ENCODE measurements at places on chromosomes 1 and 21.

GRCh38 chr1:45297666-45298356, 28.9 kb upstream of the HPDL start:
- DNase-seq: no peak

- no peak for DNase-seq
Observed at GRCh38 chr1:29355375-29355774, 119.1 kb downstream of the PTPRU start.

DNA sequence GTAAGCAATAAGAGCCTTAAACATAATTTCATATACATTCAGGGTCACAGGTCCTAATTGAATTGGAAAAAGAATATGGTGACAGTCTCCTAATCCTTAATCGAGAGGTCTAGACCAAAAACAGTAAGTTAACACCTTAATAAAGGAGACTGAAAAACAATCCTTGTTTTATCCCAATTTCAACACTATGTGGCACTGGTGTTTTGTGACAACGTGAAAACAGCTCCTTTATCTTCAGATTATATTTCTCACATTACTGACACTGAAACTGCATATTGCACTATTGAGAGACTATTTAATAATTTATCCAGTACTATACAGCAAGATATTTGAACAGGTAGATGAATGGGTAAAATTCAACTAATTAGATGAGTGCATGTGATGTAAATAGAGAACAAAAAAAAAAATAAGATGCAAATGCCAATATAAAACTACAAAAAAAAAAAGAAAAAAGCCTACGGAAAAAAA, 34.1 kb downstream of the TP53BP2 start:
- peak; percentile 57 for DNase-seq

- peak; percentile 48 for DNase-seq
Observed at GRCh38 chr1:31977385-31978131, 36.1 kb upstream of the KHDRBS1 start.

DNA sequence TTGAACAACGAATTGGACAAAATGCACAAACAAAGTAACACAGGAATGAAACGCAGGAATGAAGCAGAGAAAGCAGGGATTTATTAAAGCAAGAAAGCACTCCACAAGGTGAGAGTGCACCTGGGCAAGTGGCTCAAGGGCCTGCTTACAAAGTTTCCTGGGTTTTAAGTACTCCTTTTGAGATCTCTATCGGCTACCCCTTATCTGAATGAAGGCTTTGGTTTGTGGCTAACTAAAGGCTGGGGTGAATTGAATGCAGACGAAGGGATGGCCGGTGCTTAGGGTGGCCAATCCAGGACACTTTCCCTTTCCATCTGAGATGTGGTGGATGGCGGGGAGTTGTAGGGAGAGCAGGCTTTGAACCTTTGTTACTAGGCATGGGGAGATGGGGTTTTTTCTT, 151.4 kb upstream of the KIAA0040 start:
- no peak for DNase-seq

DNA sequence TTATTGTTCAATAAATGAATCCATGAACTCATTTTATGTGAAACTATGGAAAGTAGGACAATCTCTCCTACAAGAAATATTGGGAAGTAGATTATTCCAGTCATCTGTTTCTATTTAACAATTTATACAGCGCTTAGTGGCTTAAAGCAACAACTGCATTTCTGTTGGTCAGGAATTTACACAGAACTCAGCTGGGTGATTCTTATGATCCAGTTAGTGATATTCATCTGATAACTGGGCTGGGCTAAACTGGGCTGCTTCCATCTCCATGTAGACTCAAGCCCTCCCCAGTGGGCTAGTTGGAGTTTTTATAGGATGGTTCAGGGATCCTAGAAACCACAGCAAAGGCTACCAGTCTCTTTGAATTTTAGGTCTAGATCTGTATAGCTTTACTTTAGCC, 497.9 kb upstream of the NEGR1 start:
- DNase-seq: peak; percentile 46

DNA sequence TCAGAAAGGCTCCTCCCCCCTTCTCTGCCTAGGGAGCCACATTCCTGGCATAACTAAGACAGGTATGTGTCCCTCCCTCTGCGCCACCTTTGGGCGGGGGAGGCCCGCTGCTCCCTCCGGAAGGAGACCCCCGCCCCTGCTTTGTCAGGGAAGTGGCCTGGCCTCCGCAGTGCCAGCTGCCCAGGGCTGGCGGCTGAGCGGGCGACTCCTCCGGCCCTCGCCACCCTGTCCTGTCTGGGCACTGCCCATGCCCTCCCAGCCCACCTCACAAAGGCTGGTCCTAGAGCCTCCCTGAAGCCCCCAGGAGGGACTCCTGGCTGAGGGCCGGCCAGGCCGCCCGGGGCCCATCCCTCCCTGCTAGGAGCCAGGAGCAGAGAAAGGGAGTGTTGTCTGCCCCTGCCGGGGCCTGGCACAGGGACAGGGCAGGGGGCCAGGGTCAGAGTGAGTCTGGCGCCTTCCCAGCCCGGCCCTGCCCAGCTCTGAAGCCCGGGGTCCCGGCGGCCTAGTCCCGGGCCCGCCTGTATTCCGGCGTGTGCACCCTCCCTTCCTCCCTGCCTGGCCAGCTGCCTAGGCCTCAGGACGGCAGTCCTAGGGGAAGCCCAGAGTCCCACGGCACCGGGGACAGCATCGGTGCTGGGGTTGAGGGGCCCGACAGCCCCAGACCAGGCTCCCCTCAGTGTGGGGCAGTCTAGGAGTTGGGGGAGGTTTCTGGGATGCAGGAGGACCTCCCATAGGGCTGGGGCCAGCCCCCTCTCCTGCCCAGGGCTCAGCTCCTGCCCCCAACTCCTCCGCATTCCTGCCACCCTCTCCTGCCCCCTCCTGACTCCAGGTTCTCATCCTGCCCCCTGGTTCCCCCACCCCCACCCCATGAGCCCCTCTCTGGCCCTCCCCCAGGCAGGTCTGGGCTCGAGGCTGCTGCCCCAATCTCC, 5.1 kb downstream of the AGRN start:
- DNase-seq: peak; percentile 13

GRCh38 chr1:204094856-204095634, 22.1 kb downstream of the SOX13 start:
- DNase-seq: no peak

GRCh38 chr1:159261721-159262494, 40.2 kb upstream of the FCER1A start:
- DNase-seq: no peak

GRCh38 chr1:89454845-89455521, 69.6 kb upstream of the LRRC8B start:
- DNase-seq: peak; percentile 46

GRCh38 chr1:15057834-15058233, 95.7 kb upstream of the TMEM51 start:
- no peak for DNase-seq

- peak; percentile 92 for DNase-seq
Observed at GRCh38 chr1:243713470-243714186, 136.4 kb downstream of the AKT3 start.

GRCh38 chr1:5287178-5288150, 633.1 kb downstream of the AJAP1 start:
- DNase-seq: no peak

DNA sequence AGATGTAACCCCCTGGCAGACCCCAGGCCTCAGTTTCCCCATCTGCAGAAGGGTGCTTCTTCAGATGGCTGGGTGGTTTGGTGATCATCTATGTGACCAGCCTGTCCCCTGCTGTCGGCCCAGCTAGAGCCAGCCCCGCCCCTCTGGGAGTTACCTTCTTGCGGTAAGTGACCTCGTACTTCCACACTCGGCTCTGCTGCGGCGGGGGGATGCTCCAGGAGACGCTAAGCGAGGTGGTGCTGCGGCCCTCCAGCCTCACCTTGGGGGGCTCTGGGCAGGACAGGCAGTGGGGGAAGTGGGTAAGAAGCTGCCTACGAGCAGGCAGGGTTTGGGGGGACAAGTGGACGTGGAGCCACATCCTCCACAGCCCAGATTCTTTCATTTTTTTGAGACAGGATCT, 20.4 kb downstream of the EPHA2 start:
- no peak for DNase-seq

- DNase-seq: no peak
Observed at GRCh38 chr21:35406635-35407034, 357.5 kb upstream of the RUNX1 start.

DNA sequence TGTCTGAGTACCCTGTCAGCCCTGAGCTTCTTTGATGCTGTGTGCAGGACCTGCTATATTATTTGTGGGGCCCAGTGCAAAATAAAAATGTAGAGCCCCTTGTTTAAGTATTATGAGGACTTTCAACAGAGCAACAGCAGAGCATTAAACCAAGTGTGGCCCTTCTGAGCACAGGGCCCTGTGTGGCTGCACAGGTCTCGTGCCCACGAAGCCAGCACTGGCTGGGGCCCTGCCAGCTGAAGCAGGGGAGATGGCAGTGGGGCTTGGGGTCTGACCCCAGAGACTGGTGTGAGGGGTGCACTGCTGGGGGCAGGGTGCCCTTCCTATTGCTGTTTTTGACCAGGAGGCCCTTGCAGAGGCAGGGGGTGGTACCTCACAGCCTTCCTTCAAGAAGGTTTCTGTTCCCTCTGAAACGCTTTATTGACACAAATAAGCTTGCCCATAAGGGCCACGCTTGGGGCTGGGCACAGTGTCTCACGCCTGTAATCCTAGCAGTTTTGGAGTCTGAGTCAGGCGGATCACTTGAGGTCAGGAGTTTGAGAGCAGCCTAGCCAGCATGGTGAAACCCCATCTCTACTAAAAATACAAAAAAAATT, 2.2 kb upstream of the SEMA4A start:
- DNase-seq: no peak

DNA sequence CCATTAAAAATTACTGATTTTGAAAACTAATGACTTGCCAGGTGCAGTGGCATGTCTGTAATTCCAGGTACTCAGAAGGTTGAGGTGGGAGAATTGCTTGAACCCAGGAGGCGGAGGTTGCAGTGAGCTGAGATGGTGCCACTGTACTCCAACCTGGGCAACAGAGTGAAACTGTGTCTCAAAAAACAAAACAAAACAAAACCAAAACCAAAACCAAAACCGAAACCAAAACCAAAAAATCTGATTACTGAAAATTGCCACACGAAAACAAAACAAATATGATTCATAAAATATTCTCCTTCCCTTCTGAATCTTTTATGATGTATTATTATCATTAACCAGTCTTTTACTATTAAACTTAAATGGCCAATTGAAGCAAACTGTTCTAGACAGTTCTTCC, 74.1 kb downstream of the SERINC2 start:
- no peak for DNase-seq

DNA sequence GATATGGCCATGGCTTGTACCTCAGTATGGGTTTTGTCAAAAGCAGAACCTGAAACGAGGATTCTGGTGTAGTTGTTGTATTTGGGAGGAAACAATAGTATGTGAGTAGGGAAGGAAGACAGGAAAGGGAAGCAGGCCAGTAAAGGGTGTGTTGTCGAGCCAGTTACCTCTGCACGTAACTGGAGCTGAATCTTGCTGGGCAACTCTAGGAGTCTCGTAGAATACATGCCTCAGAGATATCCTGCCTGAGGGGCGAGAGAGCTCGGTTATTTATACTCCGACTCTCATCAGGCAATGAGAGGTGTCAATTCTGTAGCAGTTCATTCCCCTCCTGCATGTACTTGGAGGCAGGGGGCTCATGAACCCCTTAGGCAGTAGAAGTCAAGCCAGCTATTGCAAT, 45.9 kb upstream of the KIF26B start:
- no peak for DNase-seq

GRCh38 chr1:194252199-194252598, 1065.8 kb upstream of the B3GALT2 start:
- peak; percentile 8 for DNase-seq

GRCh38 chr1:243837907-243838535, 12.0 kb downstream of the AKT3 start:
- DNase-seq: no peak

GRCh38 chr1:187074445-187075048, 245.8 kb downstream of the PLA2G4A start:
- DNase-seq: no peak

DNA sequence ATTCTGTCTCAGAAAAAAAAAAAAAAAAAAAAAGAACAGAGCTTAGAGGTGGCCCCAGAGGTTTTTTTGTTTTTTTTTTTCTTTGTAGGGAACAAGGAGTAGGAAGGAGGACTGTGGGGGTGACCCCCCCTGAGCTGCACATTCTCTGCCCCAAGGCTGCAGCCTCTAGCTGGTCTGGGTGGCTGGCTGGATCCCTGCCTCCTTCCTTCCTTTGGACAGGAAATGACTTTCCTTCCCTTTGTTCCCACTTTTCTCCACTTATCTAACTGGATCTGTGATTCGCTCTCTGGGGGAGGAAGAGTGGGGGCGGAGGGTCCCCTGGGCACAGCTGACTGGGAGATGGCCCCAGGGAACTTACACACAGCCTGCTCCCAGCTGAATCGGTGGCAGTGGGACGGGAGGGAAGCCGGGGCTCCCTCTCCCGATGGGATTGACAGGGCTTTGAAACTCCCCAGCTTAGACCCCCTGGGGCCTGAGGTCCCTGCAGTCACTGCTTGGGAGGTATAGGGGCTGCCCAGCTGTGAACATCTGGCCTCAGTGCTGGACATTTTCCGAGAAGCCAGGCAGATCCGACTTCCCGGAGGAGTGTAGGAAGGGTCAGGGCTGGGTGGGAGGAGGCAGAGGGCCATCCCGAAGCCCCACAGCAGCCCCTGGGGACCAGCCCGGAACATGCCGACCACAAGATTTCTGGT, 2.1 kb downstream of the FBLIM1 start:
- peak; percentile 55 for DNase-seq

DNA sequence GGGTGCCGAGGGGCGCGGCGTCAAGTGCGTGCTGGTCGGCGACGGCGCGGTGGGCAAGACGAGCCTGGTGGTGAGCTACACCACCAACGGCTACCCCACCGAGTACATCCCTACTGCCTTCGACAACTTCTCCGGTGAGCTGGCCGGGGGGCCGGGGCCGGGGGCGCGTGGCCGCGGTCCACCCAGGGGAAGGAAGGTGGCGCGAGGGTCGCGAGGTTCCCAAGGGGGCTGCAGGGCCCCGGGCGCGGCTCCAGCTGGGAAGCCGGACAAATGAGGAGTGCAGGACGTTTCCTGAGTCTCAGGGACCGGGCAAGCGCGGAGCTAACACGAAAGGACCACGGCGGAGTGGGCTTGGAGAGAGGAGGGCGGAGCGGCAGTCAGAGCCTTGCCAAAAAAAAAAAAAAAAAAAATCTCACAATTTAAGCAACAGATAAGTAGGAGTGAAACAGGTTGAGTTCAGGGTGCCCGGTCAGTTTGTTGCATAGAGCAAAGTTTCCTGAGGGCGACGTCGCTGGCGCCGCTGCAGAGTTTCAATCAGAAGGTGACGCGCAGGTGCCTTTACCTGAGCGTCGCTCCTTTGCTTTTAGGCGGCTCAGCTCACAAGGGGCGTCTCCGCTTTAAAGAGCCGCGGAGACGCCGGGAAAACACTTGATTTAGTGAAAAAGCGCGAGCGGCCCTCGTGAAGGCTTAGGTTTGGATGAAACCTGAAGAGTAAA, 750 bp downstream of the RHOU start:
- peak; percentile 65 for DNase-seq

- no peak for DNase-seq
Observed at GRCh38 chr1:12369258-12369657, 139.4 kb downstream of the VPS13D start.

GRCh38 chr1:205805082-205805711, 7.8 kb downstream of the SLC41A1 start:
- DNase-seq: no peak

Measured in muscle of leg (tissue), 16 donors.